Effector memory CD4-positive, alpha-beta T cell (primary cell): ENCODE measurements at places on chromosomes 5 and 9.

DNA sequence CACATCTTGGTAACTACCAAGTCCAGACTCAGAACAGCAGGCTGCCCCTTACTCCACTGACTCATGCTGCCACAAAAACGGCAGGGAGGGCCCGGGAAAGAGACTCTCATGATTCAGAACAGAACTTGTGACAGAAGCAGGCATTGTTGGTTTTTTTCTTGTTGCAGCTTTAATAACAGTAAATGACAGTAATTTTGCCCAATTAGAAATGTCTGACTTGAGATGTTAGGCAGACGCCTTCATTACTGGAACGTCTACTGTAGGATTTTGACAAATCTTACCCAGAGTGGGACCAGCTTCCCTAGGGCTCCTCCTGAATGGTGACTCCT is 77.9 kb downstream of the SEMA5A start:
- no peak for DNase-seq

- DNase-seq = no peak
These were observed 133.0 kb upstream of the PTCH1 start for GRCh38 chr9:95649801-95650213.

DNA sequence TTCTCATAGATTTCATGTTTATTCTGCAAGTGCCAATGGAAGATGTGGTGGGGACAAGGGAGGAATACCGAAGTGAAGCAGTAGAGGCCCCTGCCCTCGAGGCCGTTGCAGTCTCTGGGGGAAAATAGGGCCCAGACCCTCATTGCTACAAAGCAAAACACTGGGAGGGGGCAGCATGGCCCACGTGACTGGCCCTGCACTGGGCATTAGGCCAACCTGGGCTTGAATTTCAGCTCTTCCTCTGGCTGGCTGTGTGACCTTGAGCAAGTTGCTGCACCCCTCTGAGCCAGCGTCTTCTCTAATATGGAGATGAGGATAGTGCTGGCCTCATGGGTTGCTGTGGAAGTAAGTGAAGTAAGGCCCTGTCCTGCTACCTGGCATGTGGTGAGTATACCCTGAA is 709 bp upstream of the SYNPO start:
- DNase-seq = no peak

- DNase-seq = no peak
These were observed 39.7 kb downstream of the PTTG1 start for GRCh38 chr5:160461378-160461777.

DNA sequence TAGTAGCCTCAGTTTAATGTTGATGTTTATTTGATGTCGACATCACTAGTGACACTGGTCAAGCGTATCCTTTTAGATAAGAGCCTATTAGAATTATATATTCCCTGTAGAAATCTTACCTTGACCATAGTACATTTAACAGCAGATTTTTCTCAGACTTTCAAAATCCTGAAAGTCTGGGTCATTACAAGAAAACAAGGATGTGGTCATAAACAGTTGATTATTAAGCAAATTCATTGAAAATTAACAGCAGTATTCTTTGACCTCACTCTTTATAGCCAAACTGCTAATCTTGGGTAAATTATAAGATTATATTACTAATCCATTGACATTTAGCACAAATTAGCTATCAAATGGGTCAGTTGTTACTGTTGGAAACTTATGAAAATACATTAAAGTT is 83.4 kb downstream of the GHR start:
- DNase-seq = no peak

GRCh38 chr9:105887679-105888078 is 193.3 kb downstream of the TMEM38B start:
- DNase-seq = no peak

- no peak for DNase-seq
These were observed 341.6 kb downstream of the ZNF608 start for GRCh38 chr5:124404796-124405195.

DNA sequence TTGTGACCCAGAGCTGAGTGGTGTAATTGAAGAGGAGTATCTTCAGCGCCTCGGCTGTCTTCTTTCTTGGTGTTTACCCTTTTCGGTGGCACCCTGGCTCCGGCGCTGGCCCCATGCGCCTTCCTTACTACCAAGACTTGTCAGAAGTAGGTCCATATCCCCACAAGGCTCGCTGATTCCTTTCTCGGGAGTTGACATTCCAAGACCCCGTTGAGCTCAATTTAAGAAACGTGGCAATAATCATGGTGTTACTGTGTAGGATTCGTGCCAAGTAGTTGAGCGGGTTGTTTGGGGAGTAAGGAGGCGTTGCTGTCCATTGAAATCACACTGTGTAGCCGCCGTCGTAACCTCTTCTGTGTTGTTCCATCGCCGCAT is 795 bp downstream of the NDUFAF2 start:
- no peak for DNase-seq

GRCh38 chr5:136020383-136021015 is 8.3 kb upstream of the TGFBI start:
- no peak for DNase-seq

DNA sequence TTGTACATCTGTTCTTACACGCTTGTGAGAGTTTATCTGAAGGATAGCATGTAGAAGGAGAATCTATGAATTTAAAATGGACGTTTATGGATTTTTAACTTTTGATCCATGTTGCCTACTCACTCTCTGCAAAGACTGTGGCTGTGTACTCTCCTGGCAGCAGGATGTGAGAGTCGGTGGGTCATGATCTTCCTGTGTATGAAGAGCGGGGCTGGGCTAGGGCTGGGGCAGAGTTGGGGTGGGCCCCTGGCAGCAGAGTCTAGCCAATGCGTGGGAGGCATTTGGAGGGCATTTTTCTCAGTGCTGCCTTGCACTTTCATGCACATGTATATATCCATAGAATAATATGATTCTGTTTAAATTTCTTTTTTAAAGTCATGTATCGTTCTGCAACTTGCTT is 24.0 kb upstream of the DAB2IP start:
- no peak for DNase-seq

DNA sequence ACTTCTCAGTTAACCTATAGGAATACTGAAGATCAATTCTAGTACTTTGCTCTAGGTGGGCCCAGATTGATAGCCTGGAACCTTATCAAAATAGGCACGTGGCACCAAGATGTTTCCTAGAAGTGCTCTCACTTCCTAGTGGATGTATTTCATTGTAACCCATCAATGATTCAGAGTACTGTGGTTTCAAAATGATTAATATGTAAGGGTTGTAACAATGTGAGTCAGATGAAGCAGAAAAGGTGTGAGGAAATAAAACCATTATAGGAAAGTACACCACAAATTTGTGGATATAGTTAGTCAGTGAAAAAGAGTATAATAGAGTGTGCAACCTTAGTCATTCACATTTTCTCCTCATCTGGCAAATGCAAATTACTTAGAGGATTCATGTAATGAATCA is 177.3 kb upstream of the FST start:
- no peak for DNase-seq

- no peak for DNase-seq
These were observed 208.5 kb upstream of the PLPPR1 start for GRCh38 chr9:100819980-100820379.

GRCh38 chr5:77991084-77991483 is 214.9 kb upstream of the TBCA start:
- DNase-seq = no peak

DNA sequence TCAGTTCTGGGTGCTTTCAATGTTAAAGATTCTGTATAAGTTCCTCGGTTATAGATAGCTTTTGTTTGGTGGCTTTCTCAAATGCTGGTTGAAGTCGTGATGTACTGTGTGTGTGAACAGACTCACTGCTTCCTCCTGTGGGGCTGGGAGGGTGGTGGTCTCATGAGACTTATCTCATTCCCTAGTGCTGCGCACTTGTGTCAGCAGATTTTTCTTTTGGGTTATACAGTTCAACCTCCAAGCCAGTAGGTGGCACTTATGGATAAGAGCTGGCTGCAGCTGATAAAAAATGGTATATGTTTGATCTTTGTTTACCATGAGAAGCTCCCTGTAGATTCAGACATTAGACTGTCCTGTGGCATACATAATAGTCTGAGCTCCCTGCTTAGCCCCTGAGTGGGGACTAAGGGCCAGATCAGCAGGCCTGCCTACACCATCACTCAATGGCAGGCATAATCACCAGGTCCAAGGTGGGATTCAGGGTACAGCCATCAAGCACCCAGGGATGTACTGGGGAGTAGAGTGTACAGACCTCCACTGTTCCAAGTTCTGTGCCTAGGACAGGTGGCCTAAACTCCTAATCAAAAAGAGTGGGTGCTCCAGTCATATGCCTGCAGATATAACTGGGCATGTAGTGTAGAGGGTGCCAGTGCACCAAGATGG is 174.2 kb downstream of the OXCT1 start:
- no peak for DNase-seq

- DNase-seq = no peak
These were observed 551.9 kb upstream of the DMAC1 start for GRCh38 chr9:8351436-8351835.

DNA sequence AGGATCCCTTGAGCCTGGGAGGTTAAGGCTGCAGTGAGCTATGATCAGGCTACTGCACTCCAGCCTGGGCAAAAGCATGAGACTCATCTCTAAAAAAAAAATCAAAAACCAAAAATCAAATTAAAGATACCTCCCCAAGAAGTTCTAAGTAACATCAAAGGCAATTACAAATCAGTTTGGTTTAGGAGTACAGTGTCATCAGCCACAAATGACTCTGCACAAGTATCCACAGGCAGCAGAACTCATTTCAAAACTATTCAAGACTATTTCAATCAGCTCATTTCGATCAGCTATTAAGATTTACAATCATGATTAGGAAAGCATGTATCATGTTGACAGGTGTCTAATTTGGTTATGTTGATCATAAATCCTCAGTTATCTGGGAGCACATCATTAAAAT is 19.1 kb downstream of the TRMO start:
- no peak for DNase-seq

DNA sequence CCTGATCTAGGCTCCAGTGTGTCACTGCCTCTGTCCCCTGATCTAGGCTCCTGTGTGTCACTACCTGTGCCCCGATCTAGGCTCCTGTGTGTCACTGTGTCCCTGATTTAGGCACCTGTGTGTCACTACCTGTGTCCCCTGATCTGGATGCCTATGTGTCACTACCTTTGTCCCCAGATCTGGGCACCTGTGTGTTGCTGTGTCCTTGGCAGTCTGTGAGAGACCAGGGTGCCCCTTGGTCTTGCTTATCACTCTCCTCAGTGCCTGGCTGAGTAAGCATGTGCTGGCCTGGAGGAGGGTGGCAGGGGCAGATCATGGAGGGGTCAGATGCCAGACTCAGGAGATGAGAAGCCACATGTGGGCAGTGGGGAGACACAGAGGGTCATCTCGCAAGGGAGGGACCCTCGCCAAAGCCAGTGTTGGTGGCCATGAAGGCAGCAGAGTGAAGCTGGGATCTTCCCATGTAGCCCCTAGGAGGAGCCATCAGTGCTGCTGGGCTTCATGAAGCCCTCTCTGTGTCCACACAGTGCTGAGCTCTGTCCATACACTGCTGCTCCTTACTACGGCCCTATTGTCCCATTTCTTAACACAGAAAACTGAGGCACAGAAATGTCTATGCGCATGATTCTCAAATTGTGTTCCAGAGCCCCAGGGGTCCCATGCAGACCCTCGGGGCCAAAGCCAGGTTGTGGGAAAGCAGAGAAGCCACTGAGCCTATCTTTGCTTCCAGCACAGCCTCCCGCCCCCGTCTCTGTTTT is 15.5 kb downstream of the OLFML2A start:
- DNase-seq = no peak

GRCh38 chr9:137691646-137692351 is 73.0 kb downstream of the EHMT1 start:
- DNase-seq = no peak

DNA sequence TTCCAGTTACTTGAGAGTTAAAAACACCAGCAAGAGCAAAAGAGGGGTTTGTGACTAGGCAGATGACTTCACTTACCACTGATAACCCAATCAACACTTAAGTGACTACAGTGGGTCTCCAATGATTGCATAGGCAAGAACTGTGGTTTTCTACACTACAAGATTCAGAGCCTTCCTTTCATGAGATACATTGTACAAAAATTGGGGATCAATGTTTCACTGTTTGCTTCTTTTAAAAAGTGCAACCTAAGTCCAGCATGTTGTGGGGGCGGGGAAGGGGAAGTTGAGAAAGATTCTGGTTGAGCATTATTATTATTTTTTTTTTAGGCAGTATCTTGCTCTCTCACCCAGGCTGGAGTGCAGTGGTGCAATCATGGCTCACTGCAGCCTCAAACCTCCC is 3.6 kb downstream of the IQGAP2 start:
- DNase-seq = no peak

- no peak for DNase-seq
These were observed 545.4 kb upstream of the TLE4 start for GRCh38 chr9:79026316-79026715.

GRCh38 chr5:87097664-87098063 is 170.0 kb upstream of the RASA1 start:
- DNase-seq = no peak
